ENCODE measurements at places on chromosomes 12 and 14. TPM values are rescaled to one million over a fixed set of nuclear protein-coding genes. Genes with fewer than 3 reads are reported as not detected.
A peak's percentile ranks its signal among the peaks of the same experiment; 100 is the strongest.

The KRT79 gene
- not detected for total RNA-seq

DNA sequence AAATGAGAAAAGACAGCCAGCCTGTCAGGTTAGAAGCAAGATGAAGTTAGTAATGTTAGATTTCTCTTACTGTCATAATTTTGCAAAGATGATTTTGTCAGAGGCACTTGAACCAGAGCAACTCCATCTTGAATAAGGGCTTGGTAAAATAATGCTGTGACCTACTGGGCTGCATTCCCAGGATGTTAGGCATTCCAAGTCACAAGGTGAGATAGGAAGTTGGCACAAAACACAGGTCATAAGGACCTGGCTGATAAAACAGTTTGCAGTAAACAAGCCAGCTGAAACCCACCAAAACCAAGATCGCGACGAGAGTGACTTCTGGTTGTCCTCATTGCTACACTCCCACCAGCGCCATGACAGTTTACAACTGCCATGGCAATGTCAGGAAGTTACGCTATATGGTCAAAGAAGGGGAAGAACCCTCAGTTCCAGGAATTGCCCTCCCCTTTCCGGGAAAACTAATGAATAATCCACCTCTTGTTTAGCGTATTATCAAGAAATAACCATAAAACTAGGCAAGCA lies 1313.5 kb upstream of the TMEM132C start:
- no peak for DNase-seq

The BMAL2 gene
- 0.75 TPM for total RNA-seq

The SOX5 gene
- 3.0 TPM for total RNA-seq

- no peak for DNase-seq
Measured at GRCh38 chr12:65192963-65193516, 23.7 kb downstream of the LEMD3 start.

The BRI3BP gene
- 17.3 TPM for total RNA-seq

GRCh38 chr12:106975993-106976658 lies 10.8 kb downstream of the MTERF2 start:
- DNase-seq = no peak

DNA sequence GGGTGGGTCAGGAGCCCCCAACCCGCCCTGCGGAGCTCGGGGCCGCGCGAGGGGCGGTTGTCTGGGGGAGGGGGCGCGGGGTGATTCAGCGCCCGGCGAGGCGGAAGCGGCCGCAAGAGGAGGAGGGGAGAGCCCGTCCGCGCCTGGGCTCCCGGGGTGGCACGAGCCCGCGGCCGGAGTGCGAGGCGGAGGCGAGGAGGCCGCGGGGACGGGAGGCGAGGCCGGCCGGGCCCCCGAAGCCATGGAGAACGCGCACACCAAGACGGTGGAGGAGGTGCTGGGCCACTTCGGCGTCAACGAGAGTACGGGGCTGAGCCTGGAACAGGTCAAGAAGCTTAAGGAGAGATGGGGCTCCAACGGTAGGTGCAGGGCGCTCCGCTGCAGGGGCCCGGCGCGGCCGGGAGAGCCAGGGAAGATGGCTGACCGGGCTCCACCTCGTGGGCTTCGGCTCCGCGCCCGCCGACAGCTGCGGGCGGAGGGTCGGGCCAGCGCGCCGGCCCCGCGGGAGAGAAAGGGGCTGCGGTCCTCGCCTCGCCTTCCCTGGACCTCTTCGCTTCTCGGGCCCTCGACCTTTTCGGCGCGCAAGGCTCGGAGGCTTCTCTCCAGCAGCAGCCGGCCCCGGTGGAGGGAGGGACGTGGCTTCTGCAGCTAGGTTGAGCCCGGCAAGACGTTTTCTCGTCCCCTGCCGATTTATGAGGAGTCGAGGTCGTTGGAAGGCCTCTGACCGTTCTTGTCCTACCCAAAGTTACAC lies 677 bp downstream of the ATP2A2 start:
- peak; percentile 59 for DNase-seq

DNA sequence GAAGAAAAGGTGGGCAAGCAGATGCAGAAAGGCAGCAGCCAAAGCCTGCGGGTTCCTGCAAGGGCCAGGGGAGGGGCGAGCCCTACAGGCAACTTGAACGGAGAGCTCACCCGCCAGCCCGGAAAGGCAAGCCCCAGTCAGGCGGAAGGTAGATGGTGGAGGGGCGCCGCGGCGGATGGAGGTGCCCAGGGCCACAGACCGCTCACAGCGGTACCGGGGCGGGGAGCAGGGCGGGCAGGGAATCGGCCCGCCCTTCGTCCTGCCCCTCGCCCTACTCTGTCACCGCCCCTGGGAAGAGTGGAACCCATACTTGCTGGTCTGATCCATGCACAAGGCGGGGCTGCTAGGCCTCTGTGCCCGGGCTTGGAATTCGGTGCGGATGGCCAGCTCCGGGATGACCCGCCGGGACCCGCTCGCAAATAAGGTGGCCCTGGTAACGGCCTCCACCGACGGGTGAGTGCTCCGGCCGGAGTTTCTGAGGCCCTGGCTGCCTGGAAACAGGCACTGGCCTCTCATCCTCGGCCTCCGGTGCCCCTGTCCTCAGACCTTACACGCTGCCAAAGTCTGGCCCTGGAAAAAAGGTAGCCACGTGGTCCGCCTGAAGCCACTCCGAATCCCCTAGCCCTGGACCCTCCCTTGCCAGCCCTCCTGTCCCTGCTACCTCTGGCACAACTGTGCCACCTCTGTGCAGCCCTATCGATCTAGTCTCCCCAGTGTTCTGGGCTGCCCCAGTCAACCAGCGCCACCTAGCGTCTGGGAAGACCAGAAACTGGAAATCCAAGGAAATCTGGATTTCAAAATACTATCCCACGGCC lies at the start of gene DHRS4:
TSS of gene DHRS4 (plus strand) at position 307 of the 815 bp plus-strand sequence. CDS start at position 326, 19 bp downstream.
- peak; percentile 88 for DNase-seq

- no peak for DNase-seq
Measured at GRCh38 chr14:56633544-56633943, 53.9 kb downstream of the TMEM260 start.

DNA sequence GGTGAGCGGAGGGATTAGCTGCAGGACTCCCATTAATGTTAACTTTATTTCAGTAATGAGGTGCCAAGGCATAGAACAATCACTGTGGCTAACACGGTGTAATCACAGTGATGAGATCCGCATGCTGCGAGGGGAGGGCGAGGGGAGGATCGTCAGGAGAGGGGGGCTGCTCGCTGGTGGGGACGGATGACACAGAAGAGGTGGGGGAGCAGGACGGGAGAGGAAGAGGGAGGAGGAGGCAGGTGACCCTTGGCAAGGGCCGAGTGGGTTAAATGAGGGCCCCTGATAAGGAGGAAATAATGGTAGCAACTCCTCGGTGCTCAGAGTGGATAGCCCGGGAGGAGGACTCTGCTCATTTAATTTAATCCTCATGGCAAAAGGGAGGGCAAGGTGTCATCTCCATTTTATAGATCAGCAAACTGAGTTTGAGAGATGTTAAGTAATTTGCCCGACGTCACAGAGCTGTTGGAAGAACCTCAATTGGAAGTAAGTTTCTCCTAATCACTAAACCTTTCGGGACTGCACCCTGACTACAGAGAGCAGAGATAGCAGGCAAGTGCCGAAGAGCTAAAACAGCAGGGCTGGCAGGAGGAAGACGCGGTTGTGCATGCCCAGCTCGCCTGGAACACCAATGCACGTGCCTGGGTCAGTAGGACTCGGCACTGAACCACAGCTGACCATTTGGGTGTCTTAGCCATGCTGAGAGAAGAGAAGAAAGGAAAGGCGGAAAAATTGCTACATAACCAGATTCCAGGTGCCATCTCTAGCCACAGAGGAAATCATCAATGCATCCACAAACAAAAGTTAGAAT lies 43.0 kb downstream of the SPRING1 start:
- no peak for DNase-seq

- no peak for DNase-seq
Measured at GRCh38 chr12:46915836-46916235, 90.0 kb upstream of the SLC38A4 start.

- DNase-seq = peak; percentile 82
Measured at GRCh38 chr12:53221203-53222080, 10.6 kb downstream of the RARG start.

- DNase-seq = no peak
Measured at GRCh38 chr12:12240662-12241340, 26.0 kb downstream of the LRP6 start.

DNA sequence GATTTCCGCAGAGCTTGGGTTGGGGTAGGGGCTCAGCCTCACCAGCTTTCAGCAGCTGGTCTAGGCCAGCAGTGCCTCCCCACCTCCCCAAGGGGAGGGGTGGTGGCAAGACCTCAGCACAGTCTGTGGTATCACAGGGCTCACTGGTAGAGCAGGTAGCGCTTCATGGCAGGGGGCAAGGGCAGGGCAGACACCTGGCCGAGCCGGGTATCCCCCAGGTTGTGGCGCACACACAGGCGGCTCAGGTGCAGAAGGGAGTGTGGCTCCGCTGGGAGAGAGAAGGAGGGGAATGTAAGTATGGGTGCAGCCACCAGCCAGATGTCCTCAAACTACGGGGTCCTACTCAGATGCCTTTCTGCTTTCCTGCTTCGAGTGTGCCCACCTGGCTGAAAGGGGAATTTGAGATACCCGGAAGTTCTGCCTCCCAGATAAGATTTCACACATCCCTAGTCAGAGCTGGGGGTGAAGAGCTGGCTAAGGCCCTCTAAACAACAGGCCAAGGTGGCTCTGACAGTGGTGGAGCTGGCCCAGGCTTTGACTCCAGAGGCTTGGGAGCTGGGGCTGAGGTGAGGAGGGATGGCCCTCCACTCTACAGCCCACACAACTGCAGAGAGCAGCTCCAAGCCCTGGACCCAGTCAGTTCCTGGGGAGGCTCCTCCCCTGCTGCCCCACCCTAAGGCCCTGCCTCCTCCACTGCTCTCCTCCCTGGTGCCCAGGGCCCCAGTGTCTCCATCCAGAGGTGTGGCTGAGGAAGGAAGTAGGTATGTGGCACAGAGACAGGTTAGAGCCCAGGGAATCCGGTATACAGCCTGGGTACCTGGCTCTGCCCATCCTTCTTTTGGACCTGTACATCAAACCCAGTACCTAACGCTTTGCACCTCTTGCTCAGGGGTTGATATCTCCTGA lies 1.8 kb downstream of the SPSB2 start:
- peak; percentile 83 for DNase-seq

- no peak for DNase-seq
Measured at GRCh38 chr14:75069811-75070145, 337 bp downstream of the ZC2HC1C start.

GRCh38 chr14:25246751-25247150 lies 196.8 kb upstream of the STXBP6 start:
- DNase-seq = no peak

Data from transverse colon (tissue), 4 donors.